Kasumi-1 (cell line): ENCODE measurements at places on chromosomes 13 and 19.
A peak's percentile ranks its signal among the peaks of the same experiment; 100 is the strongest.

DNA sequence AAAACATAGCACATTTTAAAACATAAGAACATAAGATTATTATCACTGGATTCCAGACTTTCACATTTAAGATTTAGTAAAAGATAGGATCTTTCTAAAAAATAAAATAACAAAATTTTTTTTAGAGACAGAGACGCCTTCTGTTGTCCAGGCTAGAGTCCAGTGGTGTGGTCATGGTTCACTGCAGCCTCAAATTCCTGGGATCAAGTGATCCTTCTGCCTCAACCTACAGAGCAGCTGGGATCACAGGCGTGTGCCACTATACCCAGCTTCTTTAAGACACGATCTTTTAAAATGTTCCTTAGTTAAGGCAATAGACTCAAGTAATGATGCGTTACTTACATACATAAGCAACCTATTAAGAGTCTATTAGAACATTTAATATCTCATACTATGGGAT lies 32.7 kb downstream of the ALG5 start:
- no peak for DNase-seq

DNA sequence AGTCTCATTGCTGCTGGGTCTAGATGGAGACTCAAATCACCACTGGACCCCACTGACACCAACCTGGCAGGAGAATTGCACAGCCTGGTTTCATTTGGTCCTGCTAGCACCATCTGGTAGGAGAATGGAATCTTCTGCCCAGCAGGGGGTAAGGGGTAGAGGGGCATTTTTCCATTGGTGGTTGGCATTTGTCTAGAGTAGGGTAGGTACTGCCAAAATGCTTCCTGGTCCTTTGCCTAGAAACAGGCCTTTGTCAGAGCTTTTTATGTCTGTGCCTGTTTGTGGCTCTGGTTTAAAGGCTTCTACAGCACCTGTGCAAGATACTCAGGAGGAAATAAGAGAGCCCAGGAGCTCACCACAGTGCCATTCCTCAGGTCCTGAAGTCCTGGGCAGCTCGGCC lies 121.3 kb downstream of the KCTD12 start:
- DNase-seq: no peak

DNA sequence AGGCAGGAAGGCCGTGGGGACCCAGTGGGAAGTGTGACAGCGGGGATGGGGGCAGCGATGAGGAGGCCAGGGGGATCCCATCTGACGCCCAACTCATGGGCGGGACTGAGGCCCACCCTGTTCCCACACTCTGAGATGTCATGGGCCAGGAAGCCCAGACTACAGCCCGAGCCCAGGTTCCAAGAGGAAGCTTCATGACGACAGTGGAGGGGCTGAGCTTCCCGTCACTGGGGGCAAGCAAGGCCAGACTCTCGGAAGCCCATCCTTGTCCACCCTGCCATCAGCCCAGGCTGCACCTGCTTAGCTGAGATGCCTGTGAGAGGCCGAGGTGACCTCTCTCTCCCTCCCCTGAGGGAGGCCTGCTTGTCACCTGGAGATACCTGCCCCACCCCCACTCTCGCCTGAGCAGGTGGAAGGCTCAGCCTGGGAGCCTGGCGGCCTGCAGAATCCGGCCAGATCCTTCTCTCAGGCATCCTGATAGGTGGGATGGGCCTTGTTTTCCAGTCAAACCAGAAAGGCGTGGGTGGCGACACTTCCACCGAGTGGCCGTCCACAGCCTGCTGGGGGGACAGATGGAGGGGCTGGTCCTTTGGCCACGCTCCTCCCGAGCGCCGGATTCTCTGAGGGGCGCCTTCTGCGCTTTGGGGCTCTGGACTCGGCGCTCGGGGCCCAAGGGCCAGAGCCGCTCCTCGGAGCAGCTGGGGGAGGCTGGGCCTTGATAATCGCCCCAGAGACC lies 4.8 kb downstream of the ZBTB7A start:
- no peak for DNase-seq

DNA sequence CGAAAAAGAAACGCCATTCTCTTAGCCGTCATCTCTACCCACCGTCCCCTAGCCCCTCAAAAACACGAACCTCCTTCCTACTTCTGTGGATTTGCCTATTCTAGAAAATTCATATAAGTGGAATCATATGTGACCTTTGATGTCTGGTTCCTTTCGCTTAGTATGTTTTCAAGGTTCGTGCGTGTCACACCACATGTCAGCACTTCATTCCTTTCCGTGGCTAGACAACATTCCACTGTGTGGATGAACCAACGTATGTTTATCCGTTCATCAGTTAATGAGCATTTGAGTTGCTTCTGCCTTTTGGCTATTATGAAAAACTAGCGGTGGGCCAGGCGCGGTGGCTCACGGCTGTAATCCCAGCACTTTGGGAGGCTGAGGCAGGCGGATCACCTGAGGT lies 14.0 kb upstream of the PPP1R12C start:
- no peak for DNase-seq

DNA sequence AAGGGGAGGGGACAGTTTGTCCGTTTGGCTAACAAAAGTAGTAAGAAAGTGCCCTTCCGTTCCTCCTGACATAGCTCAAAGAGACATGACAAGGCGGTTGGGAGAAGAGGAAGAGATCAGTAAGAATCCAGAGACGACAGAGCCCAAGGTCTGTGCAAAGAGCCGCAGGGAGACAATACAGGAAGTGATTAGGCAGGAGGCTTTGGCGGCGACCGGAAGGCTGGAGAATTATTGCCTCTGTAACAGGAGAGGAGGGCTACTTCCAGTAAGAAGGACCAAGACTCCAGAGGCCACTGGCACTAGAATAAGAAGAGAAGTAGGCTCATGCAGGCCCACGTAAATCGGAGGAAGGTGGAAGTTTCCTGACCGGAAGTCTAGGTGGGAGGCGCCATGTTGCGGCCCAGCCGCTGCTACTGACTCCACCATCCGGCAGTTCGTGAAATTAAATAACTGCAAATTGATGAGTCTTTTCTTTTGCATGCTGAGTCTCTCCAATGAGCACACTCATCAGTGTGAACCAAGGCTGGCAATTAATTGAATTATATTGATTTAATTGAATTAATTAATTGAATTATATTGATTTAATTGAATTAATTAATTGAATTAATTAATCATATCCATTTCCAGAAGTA lies 9.9 kb downstream of the RFX2 start:
- DNase-seq: peak; percentile 99

GRCh38 chr13:28204043-28204442 lies 65.7 kb downstream of the PAN3 start:
- DNase-seq: no peak

GRCh38 chr13:90562443-90562842 lies 785.0 kb upstream of the MIR17HG start:
- DNase-seq: no peak

GRCh38 chr19:2291185-2291751 lies 9.3 kb upstream of the PEAK3 start:
- no peak for DNase-seq

DNA sequence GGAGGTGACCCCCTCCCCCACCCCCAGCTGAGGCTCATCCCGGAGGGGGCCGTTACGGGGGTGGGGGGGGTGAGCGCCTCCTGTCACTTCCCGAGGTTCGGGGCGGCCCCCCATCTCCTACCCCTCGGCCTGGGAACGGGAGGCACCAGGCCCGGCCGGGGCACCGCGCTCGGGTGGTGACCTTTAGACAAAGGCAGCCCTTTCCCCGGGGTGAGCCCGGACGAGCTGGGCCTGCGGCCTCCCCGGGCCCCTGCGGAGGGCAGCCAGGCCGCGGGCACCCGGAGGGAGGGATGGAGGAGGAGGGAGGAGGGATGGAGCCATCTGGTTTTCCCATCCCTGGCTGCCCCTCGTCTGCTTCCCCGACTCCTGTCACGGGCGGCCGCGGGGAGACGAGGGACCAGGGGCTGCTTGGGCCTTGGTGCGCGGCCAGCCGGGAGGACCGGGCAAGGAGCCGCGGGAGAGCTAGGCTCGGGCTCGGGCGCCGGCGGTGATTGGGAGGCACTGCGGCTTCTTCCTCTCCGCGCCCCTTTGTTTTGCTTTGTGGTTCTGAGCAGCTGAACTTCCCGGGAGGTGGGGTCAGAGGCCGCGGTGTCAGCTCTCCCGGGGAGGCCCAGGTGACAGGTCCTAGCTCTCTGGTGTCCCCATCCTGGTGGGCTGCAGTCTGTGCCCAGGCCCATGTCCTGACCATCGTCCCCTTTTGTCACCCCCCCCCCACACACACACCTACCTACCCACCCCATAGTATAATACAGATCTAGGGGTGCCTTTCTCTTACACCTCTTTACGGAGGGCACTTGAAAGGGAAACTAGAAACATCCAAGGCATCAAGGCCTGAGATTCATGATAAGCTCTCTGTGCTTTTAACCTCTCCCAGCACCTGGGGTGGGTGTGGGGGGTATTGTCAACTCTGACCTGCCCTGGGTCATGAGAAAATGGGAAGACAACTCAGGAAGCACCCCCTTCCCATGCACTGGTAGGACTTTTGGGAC lies 1.3 kb downstream of the BICRA start:
- DNase-seq: peak; percentile 38

DNA sequence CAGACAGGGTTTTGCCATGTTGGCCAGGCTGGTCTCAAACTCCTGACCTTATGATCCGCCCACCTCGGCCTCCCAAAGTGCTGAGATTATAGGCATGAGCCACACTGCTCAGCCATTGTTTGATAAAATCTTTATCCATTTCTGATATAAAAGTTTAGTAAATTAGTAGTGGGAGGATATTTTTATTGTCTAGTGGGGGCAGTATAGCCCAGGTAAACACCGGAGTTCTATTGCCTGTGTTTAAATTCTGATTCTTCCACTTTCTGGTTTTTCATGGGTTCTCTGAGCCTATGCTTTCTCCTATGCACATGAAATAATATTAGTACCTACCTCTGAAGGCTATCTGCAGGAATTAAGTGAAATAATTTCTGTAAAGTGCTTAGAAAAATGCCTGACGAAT lies 20.1 kb upstream of the ARHGEF18 start:
- peak; percentile 4 for DNase-seq

GRCh38 chr13:30796132-30796572 lies 60.8 kb downstream of the ALOX5AP start:
- DNase-seq: no peak

- DNase-seq: peak; percentile 17
These were observed 9.2 kb upstream of the ATP12A start for GRCh38 chr13:24670961-24671381.

- DNase-seq: no peak
These were observed 42.8 kb upstream of the NDUFS7 start for GRCh38 chr19:1340681-1341469.

DNA sequence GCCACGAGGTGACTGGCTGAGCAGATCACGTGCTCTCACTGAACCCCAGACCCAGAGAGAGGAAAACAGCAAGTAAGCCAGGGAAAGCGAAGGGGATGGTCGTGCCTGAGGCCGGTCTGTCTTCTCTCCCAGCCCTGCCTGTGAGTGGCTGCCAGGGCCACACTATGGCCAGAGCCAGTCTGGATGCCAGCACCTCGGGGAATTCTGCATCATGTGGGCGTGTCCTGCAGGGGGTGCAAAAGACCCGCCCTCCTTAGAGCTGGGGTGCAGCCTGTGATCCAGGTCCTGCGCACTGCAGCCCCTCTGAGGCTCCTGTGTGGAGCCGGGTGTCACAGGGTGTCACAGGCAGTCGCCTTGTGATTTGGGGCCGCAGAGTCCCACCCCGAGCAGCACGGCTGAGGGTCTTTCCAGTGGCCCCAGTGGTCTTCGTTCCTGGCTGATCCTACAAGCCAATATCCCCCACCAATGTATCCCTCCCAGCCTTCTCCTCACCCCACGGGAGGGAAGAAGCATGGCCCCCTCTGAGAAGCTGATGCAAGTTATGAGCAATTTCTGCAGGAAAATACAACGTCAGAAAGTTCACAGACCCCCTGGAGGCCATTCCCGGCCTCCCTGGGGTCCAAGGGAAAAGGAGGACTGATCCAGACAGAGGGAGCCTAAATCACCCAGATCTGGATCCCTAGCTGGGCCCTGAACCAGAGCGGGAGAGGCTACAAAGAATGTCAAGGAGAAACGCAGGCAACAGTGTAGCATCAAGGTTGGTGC lies 7.7 kb downstream of the PPP1R12C start:
- no peak for DNase-seq

DNA sequence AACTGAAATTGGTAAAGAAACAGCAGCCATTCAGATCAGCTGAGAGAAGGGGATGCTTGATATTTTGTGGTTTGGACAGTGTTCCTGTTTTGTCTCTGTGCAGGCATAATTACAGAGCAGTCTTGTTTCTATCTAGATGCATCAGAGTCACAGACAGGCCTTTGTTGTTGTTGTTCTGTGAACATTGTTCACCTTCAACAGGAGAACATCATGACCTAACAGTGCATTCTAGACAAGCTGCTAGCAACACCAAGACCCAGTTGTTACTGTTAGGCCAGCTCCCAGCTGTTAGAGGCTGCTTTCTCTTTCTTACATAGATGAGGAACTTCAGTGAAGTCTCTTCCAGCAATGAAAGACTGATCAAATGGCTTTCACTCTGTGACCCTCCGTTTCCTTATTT lies 8.5 kb upstream of the LSR start:
- peak; percentile 66 for DNase-seq

DNA sequence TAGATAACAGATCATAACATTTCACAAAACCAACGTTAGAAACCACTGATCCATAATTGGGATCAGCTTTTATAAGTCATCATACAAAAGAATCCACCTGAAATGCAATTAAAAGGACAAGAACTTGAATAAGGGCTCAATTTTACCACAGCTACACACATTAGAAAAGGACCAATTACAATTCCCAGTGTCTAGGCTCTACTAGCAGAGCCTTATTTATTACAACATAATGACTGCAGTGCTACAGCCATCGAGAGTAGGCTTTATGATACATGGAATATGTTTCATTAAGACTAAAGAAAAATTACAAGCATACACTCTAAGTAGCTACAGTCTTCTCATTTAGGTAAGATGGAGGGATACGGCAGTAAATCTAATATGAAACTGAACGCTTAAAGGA lies 2.9 kb downstream of the RBM26 start:
- DNase-seq: no peak

DNA sequence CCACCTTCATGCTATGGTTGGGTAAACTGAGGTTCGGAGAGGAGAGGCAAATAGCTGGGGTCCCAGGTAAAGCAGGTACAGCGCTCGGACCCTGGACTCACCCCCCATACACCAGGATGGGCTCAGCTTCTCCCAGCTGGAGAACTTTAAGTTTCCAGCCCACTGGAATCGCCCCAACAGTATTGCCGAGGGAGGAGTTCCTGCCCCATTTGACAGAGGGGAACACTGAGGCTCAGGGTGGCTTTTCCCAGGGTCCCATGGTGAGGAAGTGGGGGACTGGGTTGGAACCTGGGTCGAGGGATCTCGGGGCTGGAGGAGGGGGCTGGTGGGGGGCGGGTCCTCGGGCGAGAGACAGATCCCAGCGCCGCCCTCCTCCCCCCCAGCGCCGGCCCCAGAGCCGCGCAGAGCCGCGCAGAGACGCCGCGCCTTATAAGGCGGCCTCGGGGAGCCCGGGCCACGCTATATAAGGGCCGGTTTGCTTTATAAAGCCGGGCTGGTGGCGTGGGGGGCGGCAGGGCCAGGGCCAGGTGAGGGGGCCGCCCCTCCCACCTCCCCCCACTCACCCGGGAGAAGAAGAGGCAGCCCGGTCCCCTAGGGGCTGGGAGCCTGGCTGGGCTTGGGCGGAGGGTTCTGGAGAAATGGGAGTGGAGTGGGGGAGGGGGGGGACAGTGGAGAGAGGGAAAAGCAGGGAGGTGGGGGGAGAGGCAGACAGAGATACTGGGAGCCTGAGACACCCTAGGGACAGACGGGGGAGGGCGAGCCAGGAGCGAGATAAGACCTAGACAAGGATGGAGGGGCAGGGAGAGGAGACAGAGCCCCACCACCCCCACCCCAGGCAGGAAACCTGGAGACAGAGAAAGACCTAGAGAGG lies 1.1 kb downstream of the CNN1 start:
- no peak for DNase-seq

- no peak for DNase-seq
These were observed 4.8 kb downstream of the GNA15 start for GRCh38 chr19:3140667-3141038.
